ENCODE measurements at places on chromosomes 4 and X. TPM values are rescaled to one million over a fixed set of nuclear protein-coding genes. Genes with fewer than 3 reads are reported as not detected.

Gene SMR3B
- total RNA-seq = not detected

Gene CDX4
- not detected for total RNA-seq

Gene SOWAHB
- not detected for total RNA-seq

Gene GABRQ
- total RNA-seq = not detected

Gene OTUD5
- 69.1 TPM for total RNA-seq

Gene SMIM9
- total RNA-seq = not detected

Gene SUPT20HL1
- total RNA-seq = not detected

Gene LRCH2
- total RNA-seq = not detected

DNA sequence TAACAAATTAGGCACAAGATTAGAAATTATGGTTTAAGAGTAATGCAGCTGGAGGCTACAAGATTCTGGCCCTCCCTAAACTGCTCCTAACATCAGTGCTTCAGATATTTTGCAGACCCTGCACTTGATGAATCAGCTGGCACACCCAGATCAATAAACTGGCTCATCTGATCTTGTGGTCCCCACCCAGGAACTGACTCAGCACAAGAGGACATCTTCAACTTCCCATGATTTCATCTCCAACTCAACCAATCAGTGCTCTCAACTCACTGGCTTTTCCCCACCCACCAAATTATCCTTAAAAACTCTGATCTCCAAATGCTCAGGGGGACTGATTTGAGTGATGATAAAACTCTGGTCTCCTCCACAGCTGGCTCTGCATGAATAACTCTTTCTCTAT, 21.7 kb upstream of the TMEM33 start:
- no peak for DNase-seq

DNA sequence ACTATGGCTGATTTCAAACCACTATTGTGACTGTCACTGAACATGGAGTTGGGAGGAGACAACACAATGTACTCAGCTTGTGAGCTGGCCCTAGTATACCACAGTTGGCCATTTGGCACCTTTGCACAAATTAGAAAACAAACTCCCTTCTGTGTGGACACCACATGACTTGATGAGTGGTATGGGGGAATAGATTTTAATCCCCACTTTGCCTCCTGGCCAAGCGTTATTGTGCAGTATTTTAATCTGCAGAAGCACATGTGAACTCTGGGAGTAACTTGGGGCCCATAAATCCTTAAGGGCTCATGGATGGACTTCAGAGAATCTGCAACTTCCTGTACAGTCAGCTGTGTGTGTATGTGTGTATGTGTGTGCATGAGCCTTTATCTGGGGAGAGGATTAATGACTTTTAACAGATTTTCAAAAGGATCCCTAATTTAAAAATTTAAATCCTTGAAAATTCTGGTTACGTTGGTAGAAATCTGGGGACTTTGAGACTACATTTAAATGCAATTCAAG, 105.0 kb upstream of the PAQR3 start:
- no peak for DNase-seq

DNA sequence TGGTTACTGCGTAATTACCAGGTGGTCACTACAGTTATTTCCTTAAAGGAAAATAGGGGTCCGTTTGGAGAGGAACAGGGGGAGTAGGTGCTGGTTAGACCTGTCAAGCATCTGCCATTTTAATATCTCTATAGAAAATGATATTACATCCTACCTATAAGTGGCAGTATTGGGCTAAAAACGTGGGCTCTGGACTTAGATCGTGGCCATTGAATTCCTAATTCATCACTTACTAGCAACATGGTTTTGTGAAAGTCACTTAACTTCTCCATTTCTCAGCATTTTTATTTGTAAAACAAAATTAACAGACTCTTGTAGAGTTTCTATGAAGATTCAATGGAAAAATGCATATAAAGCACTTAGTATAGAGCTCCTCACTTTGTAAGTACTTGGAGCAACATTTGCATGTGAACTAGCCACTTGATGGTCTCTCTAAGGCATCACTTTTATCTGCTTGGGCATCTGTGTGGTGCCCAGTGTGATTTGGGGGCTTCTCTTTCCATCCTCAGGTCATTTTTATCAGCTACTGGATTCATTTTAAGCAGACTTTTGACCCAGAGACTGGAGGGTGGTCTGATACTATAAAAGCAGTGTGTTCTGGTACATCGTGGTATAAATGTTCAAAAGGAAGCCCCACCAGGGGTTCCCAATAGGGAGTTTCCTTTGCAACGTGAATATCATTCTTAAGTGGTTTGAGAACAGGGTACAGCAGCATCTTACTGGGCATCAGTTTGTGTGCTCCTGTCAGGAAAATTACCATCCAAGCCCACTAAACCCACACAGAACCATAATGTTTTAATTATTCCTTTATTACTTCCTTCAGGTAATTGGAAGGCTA, 42.7 kb upstream of the RASSF6 start:
- DNase-seq = no peak

- no peak for DNase-seq
Observed at GRCh38 chrX:46444011-46444410, 101.2 kb downstream of the ZNF674 start.

DNA sequence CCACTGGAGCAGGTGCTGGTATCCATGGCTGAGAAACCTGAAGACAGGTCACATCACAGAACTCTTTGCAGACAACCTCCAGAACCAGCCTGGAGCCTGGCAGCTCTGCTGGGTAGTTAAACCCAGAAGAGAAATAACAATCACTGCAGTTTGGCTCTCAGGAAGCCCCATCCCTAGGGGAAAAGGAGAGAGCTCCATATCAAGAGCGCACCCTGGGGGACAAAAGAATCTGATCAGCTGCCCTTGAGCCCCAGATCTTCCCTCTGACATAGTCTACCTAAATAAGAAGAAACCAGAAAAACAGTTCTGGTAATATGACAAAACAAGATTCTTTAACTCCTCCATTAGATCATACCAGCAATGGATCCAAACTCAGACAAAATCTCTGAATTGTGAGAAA, 823.2 kb upstream of the FRG1 start:
- no peak for DNase-seq

- DNase-seq = no peak
Observed at GRCh38 chrX:153984351-153985178, 12.0 kb downstream of the TMEM187 start.

- no peak for DNase-seq
Observed at GRCh38 chrX:781224-782204, 150.9 kb downstream of the SHOX start.

GRCh38 chrX:136747003-136747986, 33.4 kb downstream of the ARHGEF6 start:
- no peak for DNase-seq

DNA sequence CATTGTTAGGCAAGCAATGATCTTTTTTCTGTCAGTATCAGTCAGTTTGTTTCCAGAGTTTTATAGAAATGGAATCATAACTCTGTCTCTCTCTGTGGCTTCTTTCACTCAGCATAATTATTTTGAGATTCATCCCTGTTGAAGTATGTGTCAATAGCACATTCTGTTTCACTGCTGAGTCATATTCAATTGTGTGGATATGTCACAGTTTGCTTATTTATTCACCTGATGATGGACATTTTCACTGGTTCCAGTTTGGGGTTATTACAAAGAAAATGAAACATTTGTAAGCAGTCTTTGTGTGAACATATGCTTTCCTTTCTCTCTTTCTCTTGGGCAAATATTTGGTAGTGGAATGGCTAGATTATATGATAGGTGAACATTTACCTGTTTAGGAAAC, 10.2 kb upstream of the ZNF718 start:
- DNase-seq = no peak

GRCh38 chrX:140762061-140762460, 52.5 kb downstream of the LINC00632 start:
- no peak for DNase-seq

DNA sequence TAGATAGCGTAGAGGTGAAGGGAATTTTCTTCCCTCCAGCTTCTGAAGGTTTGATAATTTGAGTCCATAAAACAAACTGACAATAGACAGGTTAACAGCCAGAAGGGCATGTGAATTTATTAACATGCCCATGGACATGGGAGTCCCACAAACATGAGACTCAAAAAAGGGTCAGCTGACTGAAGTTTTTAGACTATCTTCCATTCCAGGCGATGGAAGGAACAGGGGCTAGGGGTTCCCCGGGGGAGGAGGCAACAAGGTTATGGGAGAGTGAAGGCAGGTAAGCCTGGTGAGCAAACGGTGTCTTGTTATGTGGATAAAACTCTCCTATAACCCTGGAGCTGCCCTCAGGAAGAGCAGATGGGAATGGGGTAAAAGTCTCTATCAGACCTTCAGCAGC, 81.5 kb upstream of the SORBS2 start:
- DNase-seq = no peak

DNA sequence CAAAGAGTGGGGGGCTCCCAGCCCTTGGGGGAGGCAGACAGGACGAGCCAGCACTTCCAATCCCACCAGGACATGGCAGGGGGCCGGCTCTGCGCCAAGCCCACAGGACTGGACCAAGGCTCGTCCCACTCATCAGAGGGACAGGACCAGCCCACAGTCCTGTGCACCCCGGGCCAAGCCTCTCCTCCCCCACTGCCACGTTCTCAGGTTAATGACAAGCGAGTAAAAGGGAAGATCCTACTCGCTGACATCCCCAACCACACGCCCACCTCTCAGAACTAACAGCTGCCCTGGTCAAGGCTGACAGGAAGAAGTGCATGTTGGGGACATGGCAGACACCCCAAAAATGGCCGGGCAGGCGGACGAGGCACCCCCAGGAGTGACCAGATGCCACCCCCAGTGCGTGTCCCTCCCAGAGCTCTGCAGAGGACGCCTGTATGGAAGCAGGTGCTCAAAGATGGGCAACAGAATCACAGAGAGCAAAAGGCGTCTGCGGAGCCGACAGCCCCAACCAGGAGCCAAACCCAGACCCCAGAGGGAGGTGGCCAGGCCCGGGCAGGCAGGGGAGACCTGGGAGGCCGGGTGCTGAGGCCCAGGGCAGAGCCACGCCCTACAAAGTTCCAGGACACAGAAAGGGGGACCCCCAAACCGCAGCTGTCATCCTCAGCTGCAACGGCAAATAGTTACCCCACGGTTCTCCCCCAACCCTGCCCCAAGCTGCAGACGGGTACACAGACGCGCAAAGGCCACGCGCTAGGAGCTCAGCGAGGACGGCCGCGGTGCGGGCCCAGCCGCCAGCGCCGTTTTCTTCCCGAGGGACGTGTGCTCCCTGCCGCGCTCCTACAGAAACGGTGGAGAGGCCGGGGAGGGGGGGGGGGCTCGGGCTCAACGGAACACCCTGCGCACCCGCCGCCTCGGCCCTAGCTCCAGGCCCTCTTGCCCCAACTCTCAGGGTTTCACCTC, 1.7 kb downstream of the CTBP1 start:
- DNase-seq = peak; percentile 51

Data from CD8-positive, alpha-beta memory T cell (primary cell).